Stimulated activated CD4-positive, alpha-beta T cell treated with anti-CD3 and anti-CD28 coated beads, Interleukin-1b, Interleukin-23, amount 100 ng/mL, for 24 hours (primary cell): ENCODE measurements at places on chromosomes 12 and 14.

DNA sequence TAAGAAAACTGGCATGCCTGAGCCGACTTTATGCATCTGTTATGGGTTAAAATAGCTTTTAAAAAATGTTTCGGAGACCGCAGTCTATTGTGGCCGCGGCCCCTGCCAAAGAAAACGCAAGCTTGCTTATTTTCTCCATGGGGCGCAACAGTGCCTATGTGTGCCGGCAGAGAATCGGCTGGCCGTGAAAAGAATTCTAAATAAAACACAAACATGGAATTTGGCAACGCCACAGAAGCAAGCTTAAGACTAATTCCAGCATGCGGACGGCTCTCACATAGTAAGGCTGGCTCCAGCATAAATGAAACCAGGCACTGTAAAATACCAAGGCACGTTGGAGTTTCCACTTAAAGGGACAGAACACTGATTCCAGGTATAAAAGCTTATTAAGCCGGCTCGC, 56.7 kb downstream of the BCL11B start:
- DNase-seq, result no peak

- no peak for DNase-seq
These were observed 48.2 kb downstream of the SPPL3 start for GRCh38 chr12:120855823-120856588.

GRCh38 chr12:54299515-54300224, 1.1 kb downstream of the NFE2 start:
- DNase-seq, result no peak

- DNase-seq, result no peak
These were observed 74.5 kb downstream of the FERMT2 start for GRCh38 chr14:52876311-52876710.

DNA sequence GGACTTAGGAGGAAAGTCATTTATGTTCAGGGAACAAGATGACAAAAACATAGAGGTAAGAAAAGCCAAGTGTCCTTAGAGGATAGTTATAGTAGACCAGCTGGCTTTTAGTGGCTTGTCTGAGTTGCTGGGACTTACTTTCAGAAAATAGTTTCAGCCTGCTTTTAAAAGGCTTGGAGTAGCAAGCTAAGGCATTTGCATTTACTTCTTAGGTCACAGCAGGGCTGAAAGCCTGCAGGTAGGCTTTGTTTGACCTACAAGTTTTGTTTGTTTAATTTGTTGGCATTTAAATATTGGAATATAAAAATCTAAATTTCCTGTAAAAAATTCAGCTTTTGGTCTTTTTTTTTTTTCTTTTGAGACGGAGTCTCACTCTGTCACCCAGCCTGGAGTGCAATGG, 5.1 kb downstream of the ACSS3 start:
- DNase-seq, result no peak

- no peak for DNase-seq
These were observed 48.0 kb downstream of the SLC17A8 start for GRCh38 chr12:100404769-100405407.

GRCh38 chr14:51398898-51399297, 158.9 kb downstream of the TMX1 start:
- no peak for DNase-seq

GRCh38 chr12:117101953-117102799, 3.0 kb upstream of the TESC start:
- DNase-seq, result no peak
